Renal cortical epithelial cell (primary cell): ENCODE measurements at places on chromosomes 2 and 18. TPM values are rescaled to one million over a fixed set of nuclear protein-coding genes. Genes with fewer than 3 reads are reported as not detected.
A peak's percentile ranks its signal among the peaks of the same experiment; 100 is the strongest.

DNA sequence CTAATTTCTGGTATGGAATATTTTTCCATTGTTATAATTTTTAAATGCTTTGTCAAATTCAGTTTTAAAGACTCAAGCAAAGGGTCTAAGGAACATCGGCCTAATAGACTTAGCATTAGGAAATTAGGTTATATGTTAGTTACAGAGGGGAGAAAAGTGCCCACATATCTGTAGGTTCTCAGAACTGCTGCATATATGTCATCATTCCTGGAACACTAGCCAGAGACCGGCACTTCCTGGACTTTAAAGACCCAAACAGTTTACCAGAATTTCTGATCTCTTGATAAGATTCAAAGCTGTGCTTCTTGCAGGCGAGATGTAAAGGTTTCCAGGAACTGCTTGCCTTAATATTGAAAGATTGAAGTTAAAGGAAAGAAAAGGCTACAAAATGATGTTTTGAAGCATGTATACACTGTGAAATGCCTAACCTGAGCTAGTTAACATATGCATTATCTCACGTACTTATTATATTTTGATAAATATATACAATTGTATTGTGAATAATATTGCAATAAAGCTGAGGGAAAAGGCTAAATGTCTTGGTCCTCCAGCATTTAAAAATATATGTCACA is 993.6 kb downstream of the LRP1B start:
- no peak for DNase-seq

GRCh38 chr18:57581301-57581934 is 5.1 kb downstream of the FECH start:
- DNase-seq = peak; percentile 50

Gene PLEKHH2
- total RNA-seq = 7.8 and 19.1 TPM in 2 replicates

GRCh38 chr2:109123586-109124201 is 5.3 kb upstream of the SH3RF3 start:
- no peak for DNase-seq

- DNase-seq = peak; percentile 42
These were observed 479.3 kb downstream of the CPS1 start for GRCh38 chr2:211035548-211036185.

DNA sequence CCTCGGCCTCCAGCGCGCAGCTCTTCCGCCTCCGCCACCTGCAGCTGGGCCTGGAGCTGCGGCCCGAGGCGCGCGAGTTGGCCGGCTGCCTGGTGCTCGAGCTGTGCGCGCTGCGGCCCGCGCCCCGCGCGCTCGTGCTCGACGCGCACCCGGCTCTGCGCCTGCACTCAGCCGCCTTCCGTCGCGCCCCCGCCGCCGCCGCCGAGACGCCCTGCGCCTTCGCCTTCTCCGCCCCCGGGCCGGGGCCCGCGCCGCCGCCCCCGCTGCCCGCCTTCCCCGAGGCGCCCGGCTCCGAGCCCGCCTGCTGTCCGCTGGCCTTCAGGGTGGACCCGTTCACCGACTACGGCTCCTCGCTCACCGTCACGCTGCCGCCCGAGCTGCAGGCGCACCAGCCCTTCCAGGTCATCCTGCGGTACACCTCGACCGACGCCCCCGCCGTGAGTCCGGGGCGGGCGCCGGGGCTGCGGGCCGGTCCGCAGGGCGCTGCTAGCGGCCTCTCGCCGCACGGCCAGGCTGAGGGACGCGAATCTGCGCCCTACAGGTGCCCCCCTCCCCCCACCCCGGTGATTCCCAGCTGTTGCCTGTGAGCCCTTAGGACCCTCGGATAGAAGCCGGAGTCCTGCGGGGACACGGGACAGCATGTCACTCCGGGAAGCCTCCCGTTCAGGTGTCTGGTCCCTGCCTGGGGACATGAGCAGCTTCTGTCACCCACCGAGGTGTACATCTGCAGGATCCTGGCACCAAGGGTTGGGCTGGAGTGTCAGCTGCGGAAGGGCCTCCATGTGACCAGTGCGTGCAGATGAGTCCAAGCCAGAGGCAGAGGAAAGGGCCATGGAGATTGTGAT is 616 bp downstream of the RNPEPL1 start:
- DNase-seq = no peak

DNA sequence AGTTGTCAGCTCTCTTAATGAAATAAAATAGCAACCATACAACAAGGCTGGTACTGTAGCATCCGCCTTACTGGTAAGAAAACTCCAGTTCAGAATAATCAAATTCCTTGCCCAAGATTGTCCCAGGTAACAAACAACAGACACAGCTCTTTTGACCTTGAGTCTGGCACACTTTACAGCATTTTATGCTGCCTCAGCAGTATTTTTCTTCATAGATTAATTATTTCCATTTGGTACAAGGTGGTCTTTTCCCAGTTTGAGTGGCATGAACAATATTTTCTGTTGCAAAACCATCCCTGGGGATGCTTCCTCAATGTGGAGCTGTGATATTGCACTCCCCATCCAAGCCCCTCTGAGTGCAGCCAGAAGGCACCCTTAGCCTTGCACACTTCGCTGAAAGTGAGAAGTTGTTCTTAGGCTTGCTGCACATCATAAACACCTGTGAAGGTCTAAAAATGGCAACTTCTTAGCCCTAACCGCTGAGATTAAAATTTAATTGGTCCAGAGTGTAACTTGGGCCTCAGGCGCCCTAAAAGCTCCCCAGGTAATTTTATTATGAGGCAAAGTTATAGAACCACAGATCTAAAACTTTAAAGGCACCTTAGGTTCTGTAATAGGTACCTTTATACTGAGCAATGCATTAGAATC is 523.3 kb downstream of the CMPK2 start:
- no peak for DNase-seq

Gene CAD
- 23.4 and 53.5 TPM in 2 replicates for total RNA-seq

Gene CDH7
- total RNA-seq = not detected in 2 replicates
